ENCODE measurements at places on chromosomes 5 and 9.

- no peak for DNase-seq
Measured at GRCh38 chr5:4797445-4797844, 342.7 kb upstream of the ADAMTS16 start.

- no peak for DNase-seq
Measured at GRCh38 chr9:114218264-114219120, 63.2 kb downstream of the COL27A1 start.

- DNase-seq: no peak
Measured at GRCh38 chr5:27734838-27735237, 696.5 kb upstream of the CDH9 start.

DNA sequence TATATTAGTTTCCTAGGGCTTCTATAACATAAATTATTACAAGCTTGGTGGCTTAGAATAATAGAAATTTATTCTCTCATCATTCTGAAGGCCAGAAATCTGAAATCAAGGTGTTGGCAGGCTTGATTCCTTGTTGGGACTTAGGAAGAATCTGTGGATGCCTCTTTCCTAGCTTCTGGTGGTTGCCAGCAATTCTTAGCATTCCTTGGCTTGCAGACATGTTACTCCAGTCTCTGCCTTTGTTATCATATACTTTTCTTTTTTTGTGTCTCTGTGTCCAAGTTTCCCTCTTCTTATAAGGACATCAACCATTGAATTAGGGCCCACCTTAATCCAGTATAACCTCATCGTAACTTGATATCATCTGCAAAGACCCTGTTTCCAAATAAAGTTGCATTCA lies 31.4 kb downstream of the CTNNA1 start:
- no peak for DNase-seq

DNA sequence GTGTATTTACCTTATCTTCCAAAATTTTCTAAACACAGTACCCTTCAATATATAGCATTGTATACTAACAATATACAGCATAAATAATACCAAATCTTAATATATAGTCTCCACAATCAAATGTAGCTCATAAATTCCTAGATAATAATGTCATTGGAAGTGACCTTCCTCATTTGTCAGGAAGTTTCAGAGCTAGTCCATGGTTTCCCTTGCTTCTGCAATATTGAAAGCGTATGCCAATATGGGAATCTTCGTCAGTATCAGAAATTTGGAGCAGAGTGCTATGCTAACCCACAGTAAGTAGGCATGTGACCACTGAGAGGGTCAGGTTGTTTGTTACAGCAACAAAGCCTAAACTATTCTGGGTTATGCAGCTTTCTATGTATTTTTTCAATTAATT lies 774.9 kb upstream of the CDH10 start:
- no peak for DNase-seq

- no peak for DNase-seq
Measured at GRCh38 chr9:122777935-122778627, 10.7 kb upstream of the OR5C1 start.

- DNase-seq: no peak
Measured at GRCh38 chr9:32500768-32501167, 25.2 kb downstream of the RIGI start.

- no peak for DNase-seq
Measured at GRCh38 chr5:28957450-28957849, 1919.1 kb upstream of the CDH9 start.

GRCh38 chr9:125683486-125683885 lies 23.5 kb downstream of the MAPKAP1 start:
- no peak for DNase-seq

GRCh38 chr5:92504346-92504745 lies 1076.7 kb downstream of the NR2F1-AS1 start:
- no peak for DNase-seq

DNA sequence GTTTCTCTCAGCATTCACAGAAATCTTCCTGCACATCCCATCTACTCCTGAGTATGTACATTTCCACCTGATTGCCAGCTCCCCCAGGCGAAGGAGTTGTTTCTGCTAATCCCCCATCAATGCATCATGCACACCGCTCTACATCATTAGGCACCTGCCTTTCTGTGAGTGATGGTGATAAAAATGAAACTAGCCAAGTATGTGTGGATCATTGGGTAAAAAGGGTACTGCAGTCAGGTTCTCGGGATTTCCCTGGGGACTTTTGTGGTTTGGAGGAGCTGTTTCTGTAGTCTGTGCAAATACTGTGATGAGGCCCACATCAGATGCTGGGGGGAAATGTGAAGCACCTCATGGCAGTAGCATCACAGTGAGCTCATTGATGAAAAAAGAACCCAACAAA lies 30.4 kb downstream of the CAMK4 start:
- peak; percentile 71 for DNase-seq

GRCh38 chr5:154575546-154576428 lies 97.8 kb upstream of the HAND1 start:
- DNase-seq: peak; percentile 69

DNA sequence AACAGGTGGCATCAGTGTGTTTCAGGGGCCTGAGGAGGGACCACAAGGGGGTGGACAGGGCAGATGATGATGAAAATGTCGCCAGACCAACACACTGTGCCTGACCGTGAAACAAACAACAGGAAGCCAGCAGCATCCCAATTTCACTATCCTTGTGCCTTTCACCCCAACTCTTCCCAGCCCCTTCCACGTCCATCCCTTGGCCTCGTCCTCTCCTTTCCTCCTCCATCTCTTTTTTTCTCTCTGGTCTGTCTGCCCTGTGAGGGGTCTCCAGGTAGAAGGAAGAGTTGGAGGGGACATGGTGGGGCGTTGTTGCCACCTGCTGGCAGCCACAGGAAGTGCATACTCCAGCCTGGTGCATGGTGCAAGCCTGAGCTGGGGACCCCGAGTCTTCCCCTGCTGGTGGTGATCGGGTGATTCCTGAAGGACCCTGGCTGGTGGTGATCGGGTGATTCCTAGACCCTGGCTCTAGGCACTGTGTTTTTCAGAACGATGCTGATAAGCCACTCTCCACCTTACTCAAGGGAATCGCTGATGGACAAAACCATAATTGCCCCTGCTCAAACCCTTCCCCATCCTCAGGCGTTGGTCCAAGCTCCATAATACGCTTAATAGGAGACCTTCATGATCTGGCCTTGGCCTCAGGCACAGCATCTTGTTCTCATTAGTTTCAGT lies 21.7 kb upstream of the NSD1 start:
- peak; percentile 84 for DNase-seq

DNA sequence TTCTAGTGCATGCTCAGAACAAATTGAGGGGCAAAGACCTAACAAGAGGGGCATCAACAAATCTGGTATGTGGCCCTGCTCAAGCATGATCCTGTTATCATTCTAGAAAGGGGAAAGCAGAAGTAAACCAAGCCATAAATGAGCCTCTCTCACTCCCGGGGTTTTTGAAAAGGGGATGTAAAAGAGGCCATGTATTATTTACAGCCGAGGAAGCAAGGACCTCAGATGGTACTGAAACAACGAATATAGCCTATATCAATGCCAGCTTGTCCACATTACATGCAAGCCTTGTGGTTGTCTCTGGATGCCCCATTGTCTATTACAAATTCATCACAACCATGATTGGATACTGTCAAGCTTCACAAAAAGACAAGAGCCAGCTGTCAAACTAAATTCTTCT lies 211.3 kb downstream of the DCP2 start:
- DNase-seq: no peak

- DNase-seq: no peak
Measured at GRCh38 chr5:75729321-75729720, 12.1 kb upstream of the POC5 start.

DNA sequence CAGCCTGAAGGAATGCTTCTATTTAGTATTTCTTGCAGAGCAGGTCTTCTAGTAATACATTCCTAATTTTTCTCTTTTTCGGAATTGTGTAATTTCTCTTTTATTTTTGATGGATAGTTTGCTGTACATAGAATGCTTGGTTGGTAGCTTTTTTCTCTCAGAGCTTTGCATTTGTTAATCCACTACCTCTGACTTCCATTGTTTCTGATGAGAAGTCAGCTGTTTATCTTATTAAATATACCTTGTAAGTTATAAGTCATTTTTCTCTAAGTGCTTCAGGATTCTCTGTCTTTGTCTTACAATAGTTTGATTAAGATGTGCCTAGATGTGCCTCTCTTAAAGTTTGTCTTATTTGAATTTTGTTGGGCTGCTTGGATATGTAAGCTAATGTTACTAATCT lies 101.9 kb downstream of the HTR1A start:
- no peak for DNase-seq

DNA sequence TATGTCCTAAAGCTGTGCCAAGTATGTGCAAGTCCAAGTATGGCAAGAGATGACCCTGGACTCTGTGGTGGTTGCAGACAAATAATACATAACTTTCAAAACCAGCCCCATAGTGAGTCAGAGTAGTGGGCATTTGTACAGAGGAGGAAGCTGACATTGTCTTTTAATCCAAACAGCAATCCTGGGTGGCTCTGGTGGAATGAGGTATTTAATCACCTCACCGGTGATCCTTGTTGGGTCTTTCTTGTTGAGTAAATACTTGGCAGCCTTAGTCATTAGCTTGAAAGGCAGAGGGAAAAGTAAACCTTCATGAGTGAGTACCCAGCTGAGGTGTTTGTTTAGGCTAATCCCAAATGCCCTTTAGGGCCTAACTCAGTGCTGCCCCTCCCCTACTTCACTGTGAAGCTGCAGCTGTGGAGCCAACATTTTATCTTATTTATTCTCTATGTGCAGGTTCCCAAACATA lies 148.7 kb upstream of the SLC12A2 start:
- no peak for DNase-seq

GRCh38 chr9:73230251-73230650 lies 78.6 kb downstream of the ANXA1 start:
- no peak for DNase-seq

GRCh38 chr5:17402289-17403121 lies 95.5 kb upstream of the TAF11L2 start:
- DNase-seq: no peak

- DNase-seq: no peak
Measured at GRCh38 chr5:8491254-8491653, 622.3 kb downstream of the MTRR start.

DNA sequence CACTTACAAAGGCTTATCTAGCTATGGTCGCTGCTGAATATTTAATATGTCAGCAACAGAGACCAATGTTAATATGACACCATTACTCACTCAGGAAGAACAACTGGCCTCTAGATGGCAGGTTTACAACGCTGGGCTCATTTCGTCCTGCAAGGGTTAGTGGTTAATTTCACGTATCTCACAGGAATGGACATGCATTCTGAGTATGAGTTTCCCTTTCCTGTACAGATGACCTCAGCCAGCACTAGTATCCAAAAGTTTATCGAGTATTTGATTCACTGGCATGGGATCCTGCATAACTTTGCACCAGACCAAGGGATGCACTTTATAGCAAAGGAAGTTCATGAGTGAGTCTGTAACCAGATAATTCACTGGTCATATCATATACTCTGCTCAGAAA lies 8.7 kb upstream of the TRPC7 start:
- DNase-seq: no peak

DNA sequence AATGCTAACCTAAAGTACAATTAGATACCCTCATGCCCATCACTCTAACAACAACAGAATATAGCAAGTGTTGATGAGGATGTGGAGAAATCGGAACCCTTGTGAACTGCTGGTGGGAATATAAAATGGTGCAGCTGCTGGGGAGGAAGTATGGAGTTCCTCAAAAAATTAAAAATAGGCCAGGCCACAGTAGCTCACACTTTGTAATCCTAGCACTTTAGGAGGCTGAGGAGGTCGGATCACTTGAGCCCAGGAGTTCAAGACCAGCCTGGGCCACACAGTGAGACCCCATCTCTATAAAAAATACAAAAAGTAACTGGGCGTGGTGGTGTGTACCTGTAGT lies 18.0 kb upstream of the MRNIP start:
- no peak for DNase-seq

DNA sequence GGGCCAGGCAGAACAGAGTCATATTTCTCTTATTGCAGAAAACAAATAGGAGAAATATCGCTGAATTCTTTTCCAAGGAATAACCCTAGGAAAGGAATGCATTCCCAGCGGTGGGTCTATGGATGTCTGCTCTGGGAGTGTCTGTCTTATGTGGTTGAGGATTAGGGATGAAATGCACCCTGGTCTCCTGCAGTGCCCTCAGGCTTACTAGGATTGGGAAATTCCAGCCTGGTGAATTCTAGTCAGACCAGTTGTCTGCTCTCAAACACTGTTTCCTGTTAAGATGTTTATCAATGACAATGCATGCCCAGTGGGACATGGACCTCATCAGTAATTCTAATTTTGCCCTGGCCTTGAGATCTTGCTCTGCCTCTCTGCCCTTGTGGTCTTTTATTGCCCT lies 136.1 kb upstream of the ELAVL2 start:
- no peak for DNase-seq

DNA sequence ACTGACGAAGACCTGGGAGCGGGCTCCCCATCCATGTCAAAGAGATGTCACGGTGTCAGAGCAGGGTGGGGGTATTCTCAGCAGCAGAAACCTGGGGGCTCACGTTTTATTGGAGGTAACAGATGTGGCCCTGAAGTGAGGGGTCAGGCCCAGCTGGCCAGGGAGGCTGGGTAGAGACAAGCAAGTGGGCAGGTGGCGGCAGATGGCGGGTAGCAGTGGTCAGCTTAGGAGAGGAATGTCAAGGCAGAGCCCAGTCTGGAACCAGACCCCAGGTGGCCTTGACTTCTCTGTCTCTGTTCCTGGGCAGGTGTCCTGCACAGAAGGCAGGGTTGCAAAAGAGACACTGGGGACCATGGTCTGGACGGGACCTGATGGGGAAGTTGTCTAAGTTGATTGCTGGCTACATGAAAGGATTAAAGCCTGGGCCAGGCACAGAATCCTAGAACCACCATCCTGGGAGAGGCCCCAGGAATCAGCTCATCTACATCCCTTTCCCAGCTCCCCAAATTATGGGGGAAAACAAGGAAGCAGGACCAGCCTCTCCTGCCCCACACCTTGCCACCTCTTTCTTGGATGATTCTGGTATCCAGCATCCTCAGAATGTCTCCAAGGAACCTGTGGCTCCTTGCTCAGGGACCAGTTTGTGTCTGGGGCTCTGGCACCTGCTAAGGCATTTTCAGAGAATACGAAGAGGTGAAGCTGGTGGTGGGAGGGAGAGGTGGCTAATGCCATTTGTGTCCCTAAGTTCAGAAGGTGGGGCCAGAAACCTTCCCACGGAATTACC lies 72.5 kb downstream of the AMBP start:
- no peak for DNase-seq

DNA sequence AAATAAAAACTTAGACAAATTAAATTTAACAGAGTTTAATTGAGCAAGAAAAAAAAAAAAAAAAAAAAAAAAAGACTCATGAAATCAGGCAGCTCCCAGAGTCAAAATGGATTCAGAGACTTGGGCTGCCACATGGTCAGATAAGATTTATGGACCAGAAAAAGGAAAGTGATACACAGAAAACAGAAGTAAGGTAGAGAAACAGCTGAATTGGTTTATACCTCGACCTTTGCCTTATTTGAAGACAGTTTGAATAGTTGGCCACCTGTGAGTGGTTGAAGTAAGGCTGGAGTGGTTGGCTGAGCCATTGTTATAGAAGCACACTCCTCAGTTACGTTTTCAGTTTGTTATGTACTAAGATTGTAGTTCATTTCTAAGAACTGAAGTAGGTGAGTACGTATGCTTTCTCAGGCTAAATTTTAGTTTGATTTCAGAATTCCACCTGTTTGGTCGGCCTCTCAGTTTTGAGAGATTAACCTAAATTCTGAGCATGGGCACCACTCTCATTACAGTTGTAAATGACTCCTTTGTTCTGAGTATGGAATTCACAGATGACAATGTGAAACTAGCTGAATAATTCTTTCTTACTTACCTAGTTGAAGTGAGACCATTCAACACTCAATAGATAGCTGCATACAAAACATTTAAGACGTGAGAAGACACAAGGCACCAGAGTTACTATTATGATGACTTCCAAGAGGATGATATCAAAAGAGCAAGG lies 149.0 kb downstream of the AOPEP start:
- DNase-seq: peak; percentile 39

GRCh38 chr9:133119103-133119845 lies 1.8 kb downstream of the RALGDS start:
- no peak for DNase-seq
